ENCODE measurements at places on chromosomes 12 and 14. TPM values are rescaled to one million over a fixed set of nuclear protein-coding genes. Genes with fewer than 3 reads are reported as not detected.

NTF3 gene
- total RNA-seq: not detected

DCN gene
- not detected for total RNA-seq

KRT82 gene
- total RNA-seq: not detected

OR5AU1 gene
- total RNA-seq: not detected

GRCh38 chr14:96624661-96625425 lies 122.7 kb downstream of the PAPOLA start:
- no peak for DNase-seq
- peaks cover 4% of the 10 kb centered on the region for H3K27me3 ChIP-seq

- DNase-seq: no peak
- no peak overlapping the region for H3K4me3 ChIP-seq
- no peak overlapping the region for H3K27ac ChIP-seq
Measured at GRCh38 chr12:87444039-87444438, 585.2 kb downstream of the C12orf50 start.

DNA sequence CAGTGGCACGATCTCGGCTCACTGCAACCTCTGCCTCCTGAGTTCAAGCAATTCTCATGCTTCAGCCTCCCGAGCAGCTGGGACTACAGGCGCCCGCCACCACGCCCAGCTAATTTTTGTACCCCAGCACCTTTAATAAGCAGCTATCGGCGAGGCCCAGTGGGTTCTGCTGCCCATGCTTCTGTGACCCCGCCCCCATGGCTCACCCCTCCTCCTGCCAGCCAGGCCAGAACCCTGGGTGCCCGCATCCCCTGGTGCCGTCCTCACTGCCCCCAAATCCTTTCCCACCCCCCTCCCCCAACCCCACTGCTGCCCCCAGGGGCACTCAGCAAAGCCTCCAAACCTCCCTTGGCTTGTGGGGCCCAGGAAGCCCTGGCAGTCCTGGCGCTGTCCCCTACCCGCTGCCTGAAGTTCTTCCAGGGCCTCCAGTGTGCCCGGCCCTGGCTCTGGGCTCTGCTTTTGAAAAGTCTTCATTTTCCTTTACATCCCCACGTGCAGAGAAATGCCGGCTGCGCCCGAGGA lies 14.5 kb downstream of the BAG5 start:
- no peaks in the 10 kb centered on the region for H3K27me3 ChIP-seq
- no peak overlapping the region for H3K4me3 ChIP-seq
- H3K27ac ChIP-seq: no peak overlapping the region
- H3K36me3 ChIP-seq: no peaks in the 10 kb centered on the region
- no peak for DNase-seq
